ENCODE measurements at places on chromosomes 5 and 9. TPM values are rescaled to one million over a fixed set of nuclear protein-coding genes. Genes with fewer than 3 reads are reported as not detected.
A peak's percentile ranks its signal among the peaks of the same experiment; 100 is the strongest.

ROR2 gene
- total RNA-seq: 7.1 TPM

NR2F1-AS1 gene
- 70.1 TPM for total RNA-seq

DNA sequence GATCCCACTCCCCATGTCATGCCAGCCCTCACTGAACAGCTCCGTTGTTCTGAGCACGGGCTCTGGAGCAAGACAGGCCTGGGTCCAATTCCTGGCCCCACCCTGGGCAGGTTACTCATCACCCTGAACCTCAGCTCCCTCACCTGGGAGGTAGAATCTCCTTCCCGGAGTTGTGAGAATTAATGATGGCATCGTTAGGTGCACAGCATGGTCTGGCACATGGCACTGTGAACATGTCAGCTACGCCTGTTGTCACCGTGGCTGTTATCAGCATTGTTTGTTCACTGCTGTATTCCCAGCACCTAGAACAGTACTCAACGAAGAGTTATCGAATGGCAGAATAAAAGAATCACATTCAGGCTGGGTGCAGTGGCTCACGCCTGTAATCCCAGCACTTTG lies 43.0 kb downstream of the LRSAM1 start:
- DNase-seq: peak; percentile 29

DNA sequence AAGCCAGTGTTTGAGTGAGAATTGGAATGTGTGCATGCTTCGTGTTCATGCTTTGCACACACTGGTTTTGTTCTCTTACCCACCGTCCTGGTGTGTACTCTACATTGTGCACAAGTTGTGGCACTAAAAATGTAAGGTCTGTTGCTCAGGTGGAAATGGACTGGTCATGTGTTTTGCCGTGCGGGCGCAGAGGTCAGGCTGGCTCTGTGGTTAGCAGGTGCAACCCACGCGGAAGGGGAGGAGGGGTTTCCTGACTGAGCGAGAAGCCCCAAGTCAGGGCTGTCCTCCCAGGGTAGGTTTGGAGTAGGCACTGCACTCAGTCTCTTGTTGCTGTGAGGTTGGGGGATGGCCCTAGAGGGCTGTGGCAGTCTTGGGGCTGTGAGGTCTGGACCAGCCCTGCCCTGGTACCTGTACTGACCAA lies 86.6 kb downstream of the EHMT1 start:
- no peak for DNase-seq

DNA sequence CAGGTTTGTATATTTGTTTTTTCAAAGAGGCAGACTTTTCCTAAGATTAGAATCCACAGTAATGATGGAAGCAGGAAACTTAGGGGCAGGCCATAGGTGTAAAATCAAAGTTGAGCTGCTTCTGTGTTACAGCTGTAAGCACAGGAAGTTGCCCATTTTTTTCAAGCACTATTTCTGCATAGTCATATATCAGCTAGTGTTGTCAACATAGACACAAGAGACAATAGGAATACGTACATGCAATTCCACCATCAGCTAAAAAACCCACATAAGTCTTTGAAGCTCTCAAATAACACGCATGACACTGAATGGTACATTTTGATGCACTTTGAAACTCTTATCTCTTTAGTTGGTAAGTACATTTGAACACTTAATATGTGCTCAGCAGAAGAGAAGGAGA lies 20.2 kb upstream of the SMIM15 start:
- no peak for DNase-seq

GRCh38 chr5:14209836-14210235 lies 66.7 kb downstream of the TRIO start:
- no peak for DNase-seq

- DNase-seq: no peak
These were observed 10.0 kb downstream of the CRAT start for GRCh38 chr9:129100383-129101169.

DNA sequence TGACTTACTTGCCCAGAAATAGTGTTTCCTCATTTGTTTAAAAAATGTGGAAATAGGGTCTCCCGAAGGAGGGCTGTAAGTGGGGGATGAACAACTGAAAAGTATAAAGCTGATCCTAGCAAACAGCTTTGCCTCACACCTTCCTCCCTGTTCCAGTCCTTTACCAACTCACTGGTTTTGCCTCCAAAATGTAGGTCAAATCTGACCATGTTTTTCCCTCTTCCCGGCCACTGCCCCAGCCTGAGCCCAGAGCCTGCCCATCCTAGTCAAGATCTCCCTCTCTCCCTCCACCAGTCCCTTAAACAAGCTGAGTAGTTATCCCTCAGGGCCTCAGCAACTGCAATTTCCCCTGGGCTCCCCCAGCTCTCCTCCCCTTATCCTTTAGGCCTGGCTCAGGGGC lies 82.4 kb upstream of the FBXW11 start:
- DNase-seq: no peak

All from cerebellum (tissue), 4 donors.